ENCODE measurements at places on chromosomes 4 and X.

DNA sequence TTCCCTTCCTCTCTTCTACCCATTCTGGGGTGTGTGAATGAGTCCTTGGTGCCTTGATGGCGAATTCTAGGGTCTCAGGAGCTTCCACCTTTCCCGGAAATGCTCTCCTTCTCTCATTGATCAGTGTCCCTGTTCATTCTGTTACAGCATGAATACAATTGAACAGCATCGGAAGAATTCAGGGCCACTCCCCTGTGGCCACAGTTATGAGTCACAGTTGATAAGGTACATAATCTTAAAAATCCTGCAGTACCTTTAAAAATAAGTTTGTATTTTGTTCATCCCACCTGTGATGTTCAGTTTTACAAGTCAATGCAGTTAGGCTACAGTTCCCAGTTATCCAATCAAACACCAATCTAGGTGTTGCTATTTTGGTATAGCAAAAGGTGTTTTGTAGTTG is 47.3 kb upstream of the FAM9A start:
- DNase-seq, result no peak

DNA sequence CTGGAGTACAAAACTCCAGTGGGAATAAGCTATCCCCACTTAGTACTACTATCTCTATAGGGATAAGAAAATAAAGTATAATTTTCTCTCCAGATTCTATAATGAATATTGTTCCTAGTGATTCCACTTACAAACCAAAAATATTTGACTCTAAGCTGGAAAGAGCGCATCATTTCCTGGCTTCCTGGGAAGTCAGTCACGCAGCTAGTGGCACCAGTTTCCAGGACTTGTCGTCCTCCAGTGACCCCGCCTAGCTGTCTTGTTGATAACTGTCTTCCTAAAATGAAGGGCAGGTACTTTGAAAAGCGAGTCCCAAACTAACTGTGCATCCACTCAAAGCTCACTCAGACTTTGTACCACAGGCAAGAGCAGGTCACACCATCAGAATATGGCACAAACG is 39.3 kb downstream of the LNX1 start:
- DNase-seq, result no peak

DNA sequence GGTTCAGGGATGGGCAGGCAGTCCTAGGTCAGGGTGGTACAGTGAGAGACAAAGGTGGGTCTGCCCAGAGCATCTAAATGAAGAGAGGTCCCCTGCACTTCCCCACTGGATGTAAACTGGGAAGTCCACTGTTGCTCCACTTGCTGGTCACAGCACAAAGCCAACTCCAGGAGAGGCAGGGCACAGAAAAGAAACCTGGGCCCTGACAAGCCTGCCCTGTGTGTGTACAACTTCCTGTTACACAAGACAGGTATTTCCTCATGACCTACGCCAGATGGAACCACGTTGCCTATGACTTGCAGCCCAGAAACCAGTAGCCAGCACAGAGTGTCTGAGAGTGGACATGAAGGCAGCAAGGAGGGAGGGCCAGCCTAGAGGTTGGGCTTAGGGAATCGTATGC is 161.8 kb downstream of the SH3KBP1 start:
- DNase-seq, result no peak

- DNase-seq, result no peak
Measured at GRCh38 chr4:123338715-123339114, 57.9 kb upstream of the SPRY1 start.

- DNase-seq, result peak; percentile 18
Measured at GRCh38 chrX:85992811-85993229, 54.5 kb downstream of the CHM start.

DNA sequence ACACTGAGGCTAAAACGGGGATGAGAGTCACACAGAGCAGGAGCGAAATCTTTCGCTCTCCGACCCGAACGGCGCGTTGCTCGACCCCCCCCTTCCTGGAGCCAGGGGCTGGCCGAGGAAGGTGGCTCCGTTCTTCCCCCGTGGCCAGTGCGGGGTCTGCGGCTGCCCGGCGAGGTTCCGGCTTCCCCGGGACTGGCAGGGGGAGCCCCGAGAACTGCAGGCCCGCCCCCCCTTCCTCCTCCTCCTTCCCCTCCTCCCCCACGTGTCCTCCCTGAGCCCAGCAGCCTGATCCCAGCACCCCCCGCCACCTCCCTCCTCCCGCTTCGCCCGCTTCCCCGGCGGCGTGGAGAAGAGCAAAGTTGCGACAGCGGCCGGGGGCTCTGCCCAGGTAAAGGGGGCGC is 2.4 kb upstream of the BCORL1 start:
- no peak for DNase-seq

DNA sequence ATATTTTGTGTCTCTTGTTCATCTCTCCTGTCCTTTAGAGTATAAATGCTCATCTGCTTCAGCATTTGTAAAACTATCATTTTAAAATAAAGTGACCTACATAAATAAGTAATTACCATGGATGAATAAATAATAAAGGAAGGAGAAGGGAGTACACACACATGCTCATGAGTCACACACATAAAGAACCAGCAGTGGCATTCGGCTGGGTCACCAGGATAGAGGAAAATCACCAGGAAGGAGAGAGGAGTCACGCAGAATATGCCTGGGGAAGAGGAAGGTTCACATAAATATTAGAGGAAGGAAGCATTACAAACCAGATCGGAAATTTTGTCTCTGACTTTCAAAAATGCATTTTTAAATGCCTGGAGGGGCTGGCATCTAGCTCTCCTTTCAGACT is 38.5 kb upstream of the MED14 start:
- DNase-seq, result peak; percentile 72

DNA sequence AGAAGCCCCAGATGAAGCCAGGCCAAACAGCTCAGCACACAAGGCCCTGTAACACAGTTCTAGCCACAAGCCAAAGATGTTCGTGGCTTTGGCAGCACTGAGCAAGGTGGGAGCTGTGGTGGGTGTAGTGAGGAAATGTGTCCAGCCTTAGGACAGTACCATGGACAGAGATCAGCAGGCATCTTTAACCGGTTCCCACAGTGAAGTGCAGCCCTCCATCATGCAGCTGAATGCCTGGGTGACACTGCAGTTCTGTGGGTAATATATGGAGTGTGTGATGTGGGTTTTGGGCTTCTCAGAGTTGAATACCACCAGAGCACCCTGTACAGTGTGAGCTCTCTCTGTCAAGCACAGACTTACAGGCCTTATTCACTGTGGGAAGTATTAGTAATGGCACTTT is 6.0 kb upstream of the NEXMIF start:
- no peak for DNase-seq

GRCh38 chrX:71492231-71493065 is 40.5 kb upstream of the OGT start:
- DNase-seq, result peak; percentile 21

DNA sequence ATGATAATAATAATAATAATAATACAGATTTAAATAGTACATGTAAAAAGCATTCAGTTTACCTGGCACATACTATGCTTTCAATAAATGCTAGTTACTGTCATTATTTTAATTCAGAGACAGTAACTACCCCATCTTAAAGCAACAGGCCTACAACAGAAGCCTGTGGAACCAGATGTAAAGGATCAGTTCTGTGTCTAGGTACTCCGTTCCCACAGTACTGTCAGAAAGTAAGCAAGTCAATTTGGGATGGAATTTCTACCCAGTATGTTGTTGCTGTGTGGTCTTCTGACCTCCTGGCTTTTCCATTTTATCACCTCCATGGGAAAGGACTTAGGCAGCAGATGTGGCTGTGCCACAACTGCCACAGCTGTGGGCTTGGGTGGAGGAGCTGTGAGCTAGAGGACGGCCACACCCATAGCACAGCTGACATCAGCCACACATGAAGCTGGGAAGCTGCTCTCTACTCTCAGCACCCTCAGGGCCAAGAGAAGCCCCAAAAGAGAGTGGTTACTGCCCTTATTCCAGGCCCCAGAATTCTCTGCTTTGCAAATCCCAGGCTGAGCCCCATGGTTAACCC is 102.8 kb downstream of the CBR4 start:
- DNase-seq, result peak; percentile 17

DNA sequence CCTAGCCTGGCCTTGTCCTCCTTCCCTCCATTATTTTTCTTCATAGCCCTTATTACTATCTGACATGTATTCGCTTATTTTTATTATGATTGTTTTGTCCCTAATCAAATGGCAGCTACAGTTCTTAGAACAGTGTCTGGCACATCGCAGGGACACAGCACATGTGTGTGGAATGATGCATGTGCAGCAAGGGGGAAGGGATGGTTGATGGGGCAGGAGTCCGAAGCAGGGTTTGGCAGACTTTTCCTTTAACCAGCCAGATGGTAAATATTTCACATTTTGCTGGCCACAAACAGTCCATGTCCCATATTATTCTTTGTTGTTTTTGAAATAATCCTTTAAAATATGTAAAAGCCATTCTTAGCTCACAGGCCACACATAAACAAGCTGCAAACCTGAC is 128.3 kb upstream of the STIM2 start:
- no peak for DNase-seq

DNA sequence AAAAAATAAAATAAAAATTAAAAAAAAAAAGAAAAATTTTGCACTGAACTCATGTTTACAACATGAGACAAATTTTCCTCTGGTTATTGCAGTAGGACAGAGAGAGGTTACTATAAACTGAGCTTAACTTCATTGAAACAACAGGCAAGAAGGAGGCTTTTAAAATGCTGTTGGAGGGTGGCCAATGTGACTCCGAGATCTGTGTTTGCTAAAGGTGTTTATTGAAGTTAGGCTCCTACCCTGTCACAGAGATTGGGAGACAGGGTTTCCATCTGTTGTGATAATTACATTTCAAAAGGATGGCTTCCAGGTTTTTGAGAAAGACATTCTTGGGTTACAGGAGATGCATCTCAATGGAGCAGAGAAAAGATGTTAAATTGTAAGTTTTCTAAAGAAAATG is 370.5 kb upstream of the HS3ST1 start:
- no peak for DNase-seq

DNA sequence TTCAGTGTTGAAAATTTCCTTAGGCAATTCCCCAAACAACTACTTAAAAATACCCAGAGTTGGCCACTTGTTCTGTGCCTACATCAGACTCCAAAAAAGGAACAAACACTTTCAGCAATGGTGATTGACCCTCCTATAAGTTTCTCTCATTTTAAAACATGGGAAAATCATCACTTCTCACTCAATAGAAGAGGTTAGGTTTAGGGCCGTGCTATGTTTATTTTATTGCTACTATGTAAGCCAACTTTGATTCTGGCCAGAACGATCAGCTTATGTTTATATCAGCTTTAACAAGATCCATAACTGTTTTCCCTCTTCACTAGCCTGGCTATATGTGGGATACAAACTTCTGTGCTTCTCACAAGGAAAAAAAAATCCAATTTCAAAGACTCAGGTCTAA is 133.1 kb downstream of the MTNR1A start:
- no peak for DNase-seq

GRCh38 chr4:122073615-122074014 is 78.5 kb upstream of the BLTP1 start:
- no peak for DNase-seq

GRCh38 chr4:143587703-143588102 is 74.2 kb downstream of the SMARCA5 start:
- DNase-seq, result no peak

- no peak for DNase-seq
Measured at GRCh38 chr4:7608046-7608445, 173.3 kb upstream of the PSAPL1 start.

GRCh38 chr4:109977854-109978501 is 65.3 kb downstream of the EGF start:
- DNase-seq, result peak; percentile 11
